Mesenchymal stem cell (in vitro differentiated cells and primary cell): ENCODE measurements at places on chromosomes 3 and 15.

GRCh38 chr3:105255350-105255749, 111.4 kb upstream of the ALCAM start:
- DNase-seq = no peak

DNA sequence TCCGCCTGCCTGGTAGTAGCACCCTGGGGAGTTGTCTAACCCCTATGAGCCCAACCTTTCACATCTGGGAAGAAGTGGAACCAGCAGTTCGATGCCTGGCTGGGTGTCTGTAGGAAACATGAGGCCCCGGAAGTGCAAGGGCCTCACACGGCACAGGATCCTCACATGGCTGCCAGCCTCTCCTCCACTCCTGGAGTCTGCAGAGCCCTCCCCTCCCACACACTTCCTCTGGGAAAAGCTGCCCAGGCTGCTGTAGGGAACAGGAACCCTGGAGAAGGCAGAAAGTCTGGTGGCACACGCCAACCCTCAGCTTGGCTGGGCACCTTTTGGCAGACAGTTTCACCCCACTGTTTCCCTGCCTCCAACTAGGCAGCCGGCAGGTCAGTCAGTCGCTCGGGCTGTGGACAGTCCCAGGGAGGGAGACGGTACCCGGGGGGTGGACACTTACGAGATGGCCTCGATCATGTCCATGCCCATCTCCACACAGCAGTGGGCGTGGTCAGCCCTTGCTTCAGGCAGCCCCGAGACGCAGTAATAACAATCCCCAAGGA, 118.4 kb downstream of the ADCY5 start:
- no peak for DNase-seq

DNA sequence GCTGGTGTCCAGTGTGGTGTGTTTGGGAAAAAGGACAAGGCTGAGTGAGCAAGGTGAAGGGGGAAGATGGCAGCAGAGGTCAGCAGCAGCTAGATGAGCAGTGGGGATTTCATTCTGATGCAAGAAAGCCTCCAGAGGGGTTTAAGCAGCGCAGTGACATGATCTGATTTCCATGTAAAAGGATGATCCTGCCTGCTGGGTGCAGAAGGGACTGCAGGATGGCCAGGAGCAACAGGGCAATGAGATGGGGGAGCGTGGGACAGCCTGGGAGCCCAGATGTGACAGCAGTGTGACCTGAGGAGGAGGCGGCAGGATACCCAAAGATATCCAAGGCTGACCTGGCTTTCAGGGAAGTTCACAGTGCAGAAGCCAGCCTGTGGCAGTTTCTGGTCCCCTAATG, 6.1 kb downstream of the WNT7A start:
- no peak for DNase-seq

DNA sequence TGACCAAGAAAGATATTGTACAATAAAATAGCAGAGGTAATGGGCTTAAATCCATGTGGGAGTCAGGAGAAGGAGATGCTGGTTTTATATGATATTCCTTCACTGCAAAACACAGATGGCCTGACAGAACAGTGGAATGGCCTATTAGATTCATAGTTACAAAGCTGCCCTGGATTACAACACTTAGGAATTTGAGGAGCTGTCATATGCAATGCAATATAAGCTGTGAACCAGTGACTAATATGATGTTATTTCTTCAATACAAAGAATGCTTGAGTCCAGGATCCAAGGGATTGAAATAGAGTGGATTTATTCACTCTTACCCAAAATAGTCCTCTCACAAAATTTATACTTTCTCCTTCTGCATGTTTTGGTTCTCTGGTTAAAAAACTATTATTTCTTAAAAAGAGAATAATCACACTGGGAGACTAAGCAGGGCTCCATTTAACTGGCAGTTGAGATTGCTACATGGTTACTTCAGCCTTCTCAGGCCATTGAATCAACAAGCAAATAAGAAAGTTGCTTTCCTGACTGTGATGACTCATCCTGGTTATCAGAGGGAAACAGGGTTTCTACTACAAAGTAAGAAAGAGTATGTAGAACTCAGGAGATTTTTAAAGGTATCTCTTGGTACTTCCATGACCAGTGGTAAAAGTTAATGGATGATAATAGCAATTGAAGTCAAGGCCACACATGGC, 79.8 kb upstream of the ZPLD1 start:
- DNase-seq = peak; percentile 74

GRCh38 chr15:91258415-91258759, 158.3 kb downstream of the SV2B start:
- DNase-seq = no peak

DNA sequence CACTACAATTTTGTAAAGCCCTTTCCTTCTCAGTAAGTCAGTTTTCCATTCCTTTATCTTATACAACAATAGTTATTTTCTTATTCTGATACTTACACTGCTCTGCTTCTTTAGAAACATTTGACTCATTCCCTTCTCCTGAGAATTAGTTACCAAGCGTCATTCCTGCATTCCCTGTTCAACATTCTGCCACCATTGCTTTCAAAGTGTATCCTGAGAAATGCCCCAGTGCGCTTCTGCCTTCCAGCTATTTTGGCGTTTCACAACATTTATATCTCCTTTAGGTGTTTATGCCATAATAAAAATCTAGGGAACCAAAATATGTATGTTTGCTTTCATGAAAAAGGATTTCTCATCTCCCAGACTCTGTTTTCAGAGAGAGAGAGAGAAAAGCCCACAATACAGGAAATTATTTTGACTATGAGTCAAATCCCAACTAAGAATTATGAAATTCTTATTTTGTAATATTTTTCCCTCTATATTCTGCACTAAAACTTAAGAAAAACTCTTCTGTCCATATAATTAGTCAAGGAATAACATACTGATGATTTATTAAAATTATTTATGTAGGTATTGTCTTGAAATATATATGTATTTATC, 118.2 kb upstream of the RAP2B start:
- peak; percentile 25 for DNase-seq

GRCh38 chr3:40387001-40387894, at the start of gene ENTPD3:
Gene ENTPD3 (plus strand): TSS chr3:40387184. CDS start chr3:40388058, 874 bp downstream.
- DNase-seq = peak; percentile 29

- DNase-seq = no peak
These were observed 124.1 kb upstream of the CHRM5 start for GRCh38 chr15:33844186-33844585.

DNA sequence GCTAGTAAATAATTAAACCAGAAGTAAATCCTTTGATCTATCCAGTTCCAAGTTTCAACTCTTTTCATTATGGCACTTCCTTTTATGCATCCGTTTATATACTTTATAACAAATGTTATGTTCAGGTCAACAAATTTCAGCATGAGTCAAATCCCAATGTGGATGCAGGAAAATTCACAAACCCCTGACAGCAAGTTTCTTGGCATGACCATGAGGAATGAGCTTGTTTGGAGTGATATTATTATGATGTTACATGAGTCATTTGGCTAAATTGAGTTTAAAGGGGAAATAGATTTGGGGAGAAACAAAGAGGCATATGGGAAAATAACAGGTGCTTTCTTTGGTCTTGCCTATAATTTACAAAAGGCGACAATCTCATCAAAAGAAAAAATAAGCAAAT, 32.1 kb upstream of the KCNMB2 start:
- DNase-seq = no peak

GRCh38 chr3:59180006-59180405, 130.2 kb upstream of the CFAP20DC start:
- no peak for DNase-seq

DNA sequence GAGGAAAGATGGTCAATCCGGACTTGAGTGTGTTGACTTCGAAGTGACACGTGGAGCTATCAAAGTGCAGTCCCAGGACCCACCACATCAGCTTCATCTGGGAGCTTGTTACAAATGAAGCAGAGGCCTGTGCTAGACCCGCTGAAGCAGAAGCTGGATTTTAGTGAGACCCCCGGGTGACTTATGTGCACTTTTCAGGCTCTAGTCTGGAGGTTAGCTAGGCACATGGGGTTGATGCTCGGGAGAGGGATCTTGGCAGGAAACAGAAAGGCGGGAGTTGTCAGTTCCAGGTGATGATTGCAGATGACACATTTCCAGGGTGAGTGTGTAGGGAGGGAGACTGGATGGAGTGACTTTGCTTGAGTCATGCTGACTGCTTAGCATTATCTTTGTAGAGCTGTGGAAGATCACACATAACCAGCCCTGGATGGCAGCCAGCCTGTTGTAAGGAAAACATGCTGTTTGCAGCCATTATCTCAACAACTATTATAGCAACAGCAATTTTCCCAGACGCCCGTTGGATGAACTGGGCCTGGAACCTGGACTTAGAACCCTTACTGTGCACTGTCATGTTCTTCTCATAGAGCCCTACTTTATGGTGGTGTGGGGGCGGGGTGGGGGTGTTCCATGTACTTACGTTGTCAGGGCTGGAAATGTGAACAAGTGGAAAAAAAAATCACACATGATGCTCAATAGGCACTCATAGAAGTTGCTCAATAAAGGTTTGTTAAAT, 122.4 kb downstream of the THSD4 start:
- peak; percentile 93 for DNase-seq

DNA sequence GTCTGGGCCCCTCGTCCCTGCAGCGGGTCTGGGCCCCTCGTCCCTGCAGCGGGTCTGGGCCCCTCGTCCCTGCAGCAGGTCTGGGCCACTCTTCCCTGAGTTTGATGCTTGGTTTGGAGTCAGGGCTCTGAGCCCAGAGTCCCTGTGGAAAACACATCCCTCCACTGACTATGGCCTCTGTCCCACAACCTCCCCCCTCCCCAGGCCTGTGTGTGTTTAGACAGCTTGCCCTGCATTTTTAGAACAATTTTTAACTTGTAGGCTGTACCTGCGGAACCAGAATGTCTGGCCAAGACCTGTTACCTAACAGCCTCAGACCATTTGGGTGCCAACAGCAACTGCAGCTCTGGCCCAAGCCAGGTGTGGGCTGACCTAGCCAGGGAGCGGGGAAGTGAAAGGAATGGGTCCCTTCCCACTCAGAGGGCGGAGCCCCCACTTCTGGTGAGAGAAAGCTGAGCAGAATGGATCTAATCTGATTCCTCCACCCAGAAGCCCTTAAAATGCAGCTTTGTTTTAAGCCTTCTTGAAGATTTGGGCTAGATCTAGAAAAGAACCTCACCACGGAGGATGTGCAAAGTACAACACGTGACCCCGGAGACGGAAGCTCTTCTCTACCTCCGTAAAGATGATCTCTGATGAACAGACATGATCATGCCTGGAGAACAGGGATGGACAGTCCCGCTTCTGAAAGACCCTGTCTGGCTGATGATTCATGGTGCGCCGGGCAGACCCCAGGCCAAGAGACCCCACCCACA, 60.5 kb upstream of the TFRC start:
- DNase-seq = no peak

DNA sequence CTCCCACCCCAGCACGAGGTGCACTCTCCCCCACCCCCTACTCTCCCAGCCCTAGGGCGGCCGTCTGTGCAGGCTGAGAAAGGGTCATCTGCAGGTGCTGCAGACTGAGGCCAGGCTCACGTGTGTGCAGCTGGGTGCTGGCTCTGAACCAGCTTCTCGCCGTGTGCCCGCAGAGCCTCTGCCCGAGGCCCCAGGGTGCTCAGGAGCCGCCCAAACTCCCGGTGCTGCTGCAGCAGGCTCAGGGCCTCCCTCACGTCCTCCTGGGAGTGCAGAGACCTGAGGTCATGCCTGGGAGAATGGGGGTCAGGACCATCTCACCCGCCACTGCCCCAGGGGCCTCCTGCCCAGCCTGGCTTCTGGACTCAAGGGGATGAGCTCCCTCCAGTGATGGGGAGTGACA, 17.2 kb downstream of the SPTBN5 start:
- DNase-seq = no peak
